ENCODE measurements at places on chromosomes 2 and 18. TPM values are rescaled to one million over a fixed set of nuclear protein-coding genes. Genes with fewer than 3 reads are reported as not detected.

Gene SGPP2
- total RNA-seq = 59.4 TPM

Gene POTEC
- total RNA-seq = not detected

Gene PPIL3
- 14.0 TPM for total RNA-seq

GRCh38 chr2:112924360-112924759 lies 13.4 kb downstream of the IL37 start:
- no peak for DNase-seq

- no peak for DNase-seq
Observed at GRCh38 chr2:98385050-98385699, 38.9 kb downstream of the CNGA3 start.

Gene CYTIP
- 4.0 TPM for total RNA-seq

Gene FOXI3
- total RNA-seq = not detected

DNA sequence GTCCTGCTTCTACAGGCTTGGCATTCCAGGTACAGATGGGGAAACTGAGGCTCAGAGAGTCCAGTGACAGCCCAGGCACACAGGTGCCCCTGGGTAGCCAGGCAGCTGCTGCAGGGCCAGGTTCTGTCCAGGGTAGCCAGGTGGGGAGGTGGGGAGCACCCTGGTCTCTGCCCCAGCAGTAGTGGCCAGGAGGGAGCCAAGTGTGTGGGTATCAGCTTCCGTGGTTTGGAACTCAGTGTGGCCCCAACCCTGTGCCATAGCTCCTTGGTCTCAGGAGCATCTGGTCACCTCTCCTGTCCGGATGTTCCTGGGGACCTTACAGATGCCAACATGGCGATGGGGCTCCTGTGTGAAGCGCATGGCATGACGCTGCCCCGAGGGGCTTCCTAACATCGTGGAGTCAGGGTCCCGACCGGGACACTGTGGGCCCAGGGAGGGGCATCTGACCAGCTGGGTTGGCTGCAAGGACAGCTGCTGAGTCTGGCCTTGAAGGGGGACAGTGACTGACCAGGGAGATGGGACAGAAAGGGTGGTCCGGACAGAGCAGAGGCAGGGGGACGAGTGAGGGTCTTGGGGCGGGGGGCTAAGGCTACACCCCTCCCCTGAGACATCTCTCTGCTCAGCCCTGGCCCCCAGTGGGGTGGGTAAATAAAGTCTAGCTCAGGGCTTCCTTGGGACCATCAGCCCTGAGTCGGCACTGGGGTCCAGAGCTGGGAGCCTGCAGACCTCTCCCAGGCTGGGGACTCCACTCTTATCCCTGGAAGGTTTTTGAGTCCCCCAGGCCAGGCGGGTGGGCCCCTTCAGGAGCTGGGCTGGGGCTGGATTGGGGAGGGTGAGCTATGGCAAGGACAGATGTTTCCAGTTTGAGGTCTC lies 76.0 kb upstream of the SMAD7 start:
- no peak for DNase-seq

Measured in esophagus squamous epithelium (tissue), 5 donors.